Large intestine (tissue), 12 donors: ENCODE measurements at places on chromosomes 6 and 20. TPM values are rescaled to one million over a fixed set of nuclear protein-coding genes. Genes with fewer than 3 reads are reported as not detected.

MCHR2 gene
- polyA plus RNA-seq: 0.04 TPM

EDN3 gene
- 17.7 TPM for polyA plus RNA-seq

TRIM40 gene
- 6.6 TPM for polyA plus RNA-seq

CYP24A1 gene
- not detected for polyA plus RNA-seq

COL21A1 gene
- polyA plus RNA-seq: 9.9 TPM

AKAP7 gene
- polyA plus RNA-seq: 53.1 TPM

GLP1R gene
- 0.84 TPM for polyA plus RNA-seq

LY86 gene
- polyA plus RNA-seq: 3.5 TPM

DNA sequence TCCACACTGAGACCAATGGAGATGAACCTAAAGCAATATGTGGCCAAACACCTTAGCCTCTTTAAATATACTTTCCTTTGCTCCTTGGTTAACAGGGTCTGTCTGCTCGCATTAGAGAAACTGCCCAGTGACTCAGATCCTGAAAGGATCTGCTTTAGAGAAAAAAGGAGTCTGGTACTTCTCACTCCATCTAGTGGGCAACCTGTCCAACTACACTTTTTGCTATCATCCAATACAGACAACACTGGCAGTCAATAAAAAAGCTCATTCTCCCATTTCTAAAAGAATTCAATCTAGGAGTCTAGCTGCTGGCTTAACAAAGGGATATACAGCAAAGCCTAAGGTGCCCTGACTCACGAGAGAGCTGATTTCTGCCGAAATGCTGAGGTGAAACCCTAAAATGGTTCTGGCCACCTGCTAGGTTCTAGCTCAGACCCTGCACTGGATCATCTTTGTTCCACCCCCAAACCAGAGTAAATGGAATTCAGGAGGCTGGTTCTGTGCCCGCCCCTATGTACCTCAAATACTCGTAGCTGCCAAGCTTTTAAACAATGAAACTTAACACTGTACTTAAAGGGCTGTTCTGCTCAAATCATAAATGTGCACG is 11.5 kb downstream of the GNL1 start:
- peak; percentile 31 for DNase-seq

DNA sequence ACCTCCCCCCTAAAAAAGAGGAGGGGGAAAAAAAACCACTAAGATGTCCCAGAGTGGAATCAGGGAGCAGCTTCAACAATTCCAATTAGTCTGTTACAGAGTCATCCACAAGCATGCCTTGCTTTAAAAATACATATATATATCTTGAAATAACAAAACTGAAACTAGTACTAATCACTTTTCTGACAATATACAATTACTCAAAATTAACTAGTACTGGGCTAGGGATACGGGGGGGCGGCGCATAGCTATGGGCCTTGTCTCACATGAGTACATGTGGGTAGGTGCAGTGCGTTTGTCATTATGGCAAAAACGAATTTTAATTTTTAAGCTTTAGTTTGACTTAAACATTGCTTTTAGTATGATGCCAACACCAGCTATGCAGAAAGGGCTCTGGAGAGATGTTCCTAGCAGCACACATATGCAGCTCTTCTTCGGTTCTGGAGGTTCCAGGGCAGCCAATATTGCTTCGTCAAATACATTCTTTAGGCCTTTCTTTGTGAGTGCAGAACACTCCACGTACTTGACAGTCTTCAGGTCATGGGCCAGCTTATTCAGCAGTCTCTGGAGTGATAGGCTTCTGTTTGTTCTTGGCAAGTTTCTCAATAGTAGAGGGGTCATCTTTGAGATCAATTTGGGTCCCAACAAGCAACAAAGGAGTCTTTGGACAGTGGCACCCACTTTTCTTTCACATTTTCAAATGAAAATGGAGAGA is 38.8 kb downstream of the ITCH start:
- no peak for DNase-seq

DNA sequence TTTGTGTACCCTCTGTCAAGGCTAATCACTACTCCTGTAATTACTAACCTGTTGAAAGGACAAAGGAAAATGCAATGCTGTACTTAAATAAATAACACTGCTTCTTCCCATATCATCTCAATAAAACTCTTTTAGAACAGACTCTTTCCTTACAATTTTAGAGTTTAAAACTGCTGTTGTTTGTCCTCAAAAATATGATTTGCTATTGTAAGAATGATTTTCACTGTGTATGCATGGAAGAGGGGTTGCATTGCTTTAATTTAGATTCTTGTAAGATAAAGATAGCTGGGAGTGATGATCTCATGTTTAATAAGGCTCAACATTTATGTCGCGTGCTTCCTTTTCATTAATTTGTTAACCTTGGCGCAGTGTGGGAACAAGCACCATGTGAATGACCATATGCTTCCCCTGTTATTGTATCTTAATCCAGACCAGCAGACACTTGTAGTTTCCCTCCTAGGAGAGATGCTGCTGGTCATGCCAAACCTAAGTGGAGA is 89.8 kb upstream of the ATXN1 start:
- DNase-seq: no peak

DNA sequence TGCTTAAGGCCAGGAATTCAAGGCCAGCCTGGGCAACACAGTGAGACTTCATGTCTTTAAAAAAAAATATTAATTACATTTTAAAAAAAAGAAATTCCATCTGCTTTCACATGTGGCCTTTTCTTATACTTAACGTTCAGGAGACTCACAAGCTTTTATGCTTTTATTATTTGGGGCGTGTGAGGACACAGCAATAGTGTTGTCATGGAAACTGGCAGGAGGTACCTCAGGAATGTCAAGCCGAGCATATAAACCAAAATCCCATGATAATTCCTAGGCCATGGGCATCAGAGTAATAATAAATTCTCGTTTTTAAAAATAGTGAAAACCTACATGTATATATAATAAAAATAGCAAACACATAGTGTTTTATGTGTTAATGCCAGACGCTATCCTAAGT is 89.8 kb downstream of the IYD start:
- DNase-seq: no peak

DNA sequence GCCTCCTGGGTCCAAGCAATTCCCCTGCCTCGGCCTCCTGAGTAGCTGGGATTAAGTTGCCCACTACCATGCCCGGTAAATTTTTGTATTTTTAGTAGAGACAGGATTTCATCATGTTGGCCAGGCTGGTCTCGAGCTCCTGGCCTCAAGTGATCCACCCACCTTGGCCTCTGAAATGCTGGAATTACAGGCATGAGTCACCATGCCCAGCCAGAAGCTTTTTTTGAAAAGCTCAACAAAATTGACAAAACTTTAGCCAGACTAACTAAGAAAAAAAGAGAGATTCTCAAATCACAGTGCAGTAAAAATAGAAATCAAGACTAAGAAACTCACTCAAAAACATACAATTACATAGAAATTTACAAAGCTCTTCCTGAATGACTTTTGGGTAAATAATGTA is 420.6 kb downstream of the COL12A1 start:
- DNase-seq: no peak

DNA sequence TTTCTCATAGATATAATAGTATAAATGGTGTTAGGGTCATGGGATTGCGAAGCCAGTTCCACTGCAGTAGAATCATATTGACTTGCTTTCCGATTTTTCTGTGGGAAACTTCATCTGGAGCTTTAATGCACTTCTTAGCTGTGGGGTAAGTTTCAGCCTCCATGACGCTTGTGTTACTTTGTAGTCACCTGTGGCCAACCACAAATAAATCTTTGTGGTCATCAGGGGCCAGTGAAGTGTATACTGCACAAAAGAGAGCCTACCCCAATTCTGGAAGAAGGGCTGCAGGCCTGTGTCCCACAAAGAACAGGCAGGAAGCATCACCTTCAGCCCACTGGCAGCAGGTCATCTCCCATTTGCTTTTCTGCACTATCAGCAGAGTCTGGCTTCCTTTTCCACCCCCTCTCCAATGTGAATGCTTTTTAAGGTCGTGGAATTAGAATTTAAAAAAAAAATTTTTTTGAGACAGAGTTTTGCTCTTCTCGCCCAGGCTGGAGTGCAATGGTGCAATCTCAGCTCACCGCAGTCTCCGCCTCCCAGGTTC is 32.0 kb downstream of the MTHFD1L start:
- DNase-seq: no peak

GRCh38 chr20:24950128-24950835 is 1.2 kb downstream of the CST7 start:
- no peak for DNase-seq

- DNase-seq: peak; percentile 41
Observed at GRCh38 chr6:158972241-158973233, 27.5 kb downstream of the RSPH3 start.

DNA sequence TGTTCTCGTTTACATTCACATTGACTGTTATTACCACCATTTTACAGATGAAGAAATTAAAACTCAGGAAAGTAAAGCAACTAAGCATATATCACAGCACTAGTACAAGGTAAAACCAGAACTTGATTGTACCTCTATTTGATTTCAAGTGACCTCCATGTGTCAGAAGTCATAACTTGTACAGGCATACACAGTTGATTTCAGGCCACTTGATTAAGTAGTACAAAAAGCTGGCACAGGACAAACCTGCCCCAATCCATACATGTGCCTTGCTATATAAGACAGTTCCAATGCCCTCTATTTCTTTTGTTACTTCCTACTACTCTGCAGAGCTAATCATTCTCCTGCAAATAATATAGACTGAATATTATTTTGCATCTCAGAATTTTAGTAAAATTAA is 58.8 kb upstream of the VGLL2 start:
- no peak for DNase-seq
